ENCODE measurements at places on chromosomes 7 and 10. TPM values are rescaled to one million over a fixed set of nuclear protein-coding genes. Genes with fewer than 3 reads are reported as not detected.

CCDC3 gene
- polyA plus RNA-seq, result 13.6 TPM

C10orf67 gene
- 0.06 TPM for polyA plus RNA-seq

PLCE1 gene
- polyA plus RNA-seq, result 1.1 TPM

ZNF239 gene
- polyA plus RNA-seq, result 7.1 TPM

TMEM236 gene
- 0.15 TPM for polyA plus RNA-seq

UTF1 gene
- not detected for polyA plus RNA-seq

AKR1C4 gene
- polyA plus RNA-seq, result not detected

TLL2 gene
- polyA plus RNA-seq, result 0.22 TPM

PRPS1L1 gene
- polyA plus RNA-seq, result not detected

HOXA7 gene
- 6.2 TPM for polyA plus RNA-seq

- H3K27ac ChIP-seq, result no peak overlapping the region
- H3K36me3 ChIP-seq, result peaks cover 30% of the 10 kb centered on the region
- H3K4me1 ChIP-seq, result peaks cover 11% of the 10 kb centered on the region
- DNase-seq, result no peak
Measured at GRCh38 chr7:105619590-105619989, 38.3 kb upstream of the EFCAB10 start.

DNA sequence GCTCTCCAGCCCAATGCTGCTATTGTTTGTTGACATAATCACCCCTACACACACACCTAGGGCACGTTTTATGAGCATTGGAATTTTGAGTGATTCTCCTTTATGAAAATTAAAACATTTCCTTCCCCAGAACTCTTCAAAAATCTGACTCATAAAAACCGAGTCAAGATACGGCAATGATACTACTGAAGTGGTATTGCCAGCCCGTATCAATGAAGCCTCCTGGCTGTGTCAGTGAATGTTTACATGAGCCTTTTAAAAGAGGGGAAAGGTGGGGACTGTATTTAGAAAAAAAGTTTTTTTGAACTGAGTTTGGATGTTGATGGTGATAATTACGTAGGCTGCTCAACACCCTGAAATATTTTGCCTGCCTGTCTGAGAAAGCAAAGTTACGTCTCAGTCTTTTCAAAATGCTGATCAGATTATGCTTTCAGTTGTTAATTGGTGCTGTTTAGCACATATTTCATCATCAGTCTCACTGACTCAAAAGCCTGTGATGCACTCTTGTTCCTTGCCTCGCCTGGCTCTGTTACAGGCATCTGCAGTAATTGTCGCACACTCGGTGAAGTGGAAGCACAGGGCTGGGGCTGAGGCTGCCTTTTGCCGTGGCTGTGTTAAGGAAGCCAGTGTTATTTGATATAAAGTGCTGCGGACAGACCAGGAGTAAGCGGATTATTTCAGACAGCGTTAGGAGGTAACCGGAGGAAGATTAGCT, 157.4 kb upstream of the TCF7L2 start:
- DNase-seq, result peak; percentile 57
- no peaks in the 10 kb centered on the region for H3K27me3 ChIP-seq
- H3K27ac ChIP-seq, result no peak overlapping the region
- H3K36me3 ChIP-seq, result no peaks in the 10 kb centered on the region
- H3K4me1 ChIP-seq, result peaks cover 4% of the 10 kb centered on the region

GRCh38 chr7:146701166-146701565, 584.6 kb downstream of the CNTNAP2 start:
- no peaks in the 10 kb centered on the region for H3K4me1 ChIP-seq
- H3K4me3 ChIP-seq, result no peak overlapping the region
- DNase-seq, result no peak
- H3K27me3 ChIP-seq, result no peaks in the 10 kb centered on the region
- no peak overlapping the region for H3K27ac ChIP-seq

- no peak overlapping the region for H3K4me3 ChIP-seq
- no peak overlapping the region for H3K27ac ChIP-seq
- no peaks in the 10 kb centered on the region for H3K27me3 ChIP-seq
Measured at GRCh38 chr7:3497796-3498195, 196.7 kb downstream of the SDK1 start.

DNA sequence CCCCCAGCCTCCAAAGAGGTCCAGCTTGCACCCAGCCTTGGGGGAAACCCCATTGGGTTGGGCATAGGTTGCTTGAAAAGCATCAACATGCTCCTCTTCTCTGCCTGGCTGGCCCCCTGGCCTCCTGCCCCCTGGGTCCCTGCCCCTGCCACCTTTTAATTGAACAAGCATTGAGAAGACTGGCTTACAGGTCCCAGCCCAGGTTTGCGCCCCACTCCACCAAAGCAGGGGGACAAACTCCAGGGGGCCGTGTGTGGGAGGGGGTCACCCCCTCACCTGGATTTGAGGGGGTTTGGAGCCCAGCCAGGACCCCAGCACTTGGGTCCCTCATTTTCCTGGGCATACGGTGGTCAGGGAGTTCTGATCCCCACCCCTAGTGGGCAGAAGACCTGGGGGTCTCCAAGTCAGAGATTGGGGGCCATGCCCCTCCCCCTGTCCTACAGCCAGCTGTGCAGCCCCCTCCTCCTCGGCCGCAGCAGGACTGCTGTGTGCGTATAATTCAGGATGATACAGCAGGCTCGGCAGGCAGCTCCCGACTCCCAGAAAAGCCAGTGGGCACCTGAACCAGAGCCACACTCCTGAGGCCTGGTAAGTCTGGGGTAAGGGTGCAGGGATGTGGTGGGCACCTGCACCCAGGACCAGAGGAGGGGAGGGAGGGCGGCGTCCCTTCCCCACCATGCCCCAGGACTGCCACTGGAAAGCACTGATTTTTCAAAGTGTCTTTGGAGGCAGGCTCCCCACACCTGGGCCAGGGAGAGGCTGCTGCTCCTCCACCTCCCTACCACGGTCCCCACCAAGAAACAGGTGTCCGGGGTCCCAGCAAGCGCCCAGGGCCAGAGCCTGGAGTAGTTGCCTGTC, 1.7 kb downstream of the ELFN1 start:
- H3K4me3 ChIP-seq, result no peak overlapping the region
- no peaks in the 10 kb centered on the region for H3K27me3 ChIP-seq
- no peak overlapping the region for H3K27ac ChIP-seq
- H3K36me3 ChIP-seq, result no peaks in the 10 kb centered on the region
- DNase-seq, result peak; percentile 4

DNA sequence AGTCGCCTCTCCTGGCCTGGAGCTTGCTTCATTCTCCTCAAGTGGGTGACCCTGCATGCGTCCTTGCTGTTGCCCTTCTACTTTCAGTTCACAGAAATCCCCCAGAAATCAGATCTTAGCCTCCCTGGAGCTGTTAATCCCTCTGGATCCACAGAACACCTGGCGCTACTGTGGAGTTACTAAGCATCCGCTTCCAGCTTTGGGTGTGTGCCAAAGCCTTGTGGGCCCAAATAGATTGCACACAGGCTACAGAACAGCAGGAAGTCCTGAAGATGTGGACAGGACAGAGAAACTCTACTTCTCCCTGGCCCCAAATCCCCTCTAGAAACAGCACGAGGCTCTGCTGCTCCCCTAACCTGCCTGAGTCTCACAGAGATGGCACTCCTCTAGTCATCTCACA, 36.6 kb upstream of the PDLIM1 start:
- DNase-seq, result peak; percentile 67
- H3K27me3 ChIP-seq, result no peaks in the 10 kb centered on the region
- H3K4me3 ChIP-seq, result no peak overlapping the region
- peaks cover 25% of the 10 kb centered on the region for H3K36me3 ChIP-seq
- peaks cover 46% of the 10 kb centered on the region for H3K4me1 ChIP-seq

GRCh38 chr7:155412416-155413253, 45.3 kb upstream of the EN2 start:
- H3K36me3 ChIP-seq, result no peaks in the 10 kb centered on the region
- DNase-seq, result no peak
- no peak overlapping the region for H3K4me3 ChIP-seq
- no peak overlapping the region for H3K27ac ChIP-seq
- H3K4me1 ChIP-seq, result no peaks in the 10 kb centered on the region

DNA sequence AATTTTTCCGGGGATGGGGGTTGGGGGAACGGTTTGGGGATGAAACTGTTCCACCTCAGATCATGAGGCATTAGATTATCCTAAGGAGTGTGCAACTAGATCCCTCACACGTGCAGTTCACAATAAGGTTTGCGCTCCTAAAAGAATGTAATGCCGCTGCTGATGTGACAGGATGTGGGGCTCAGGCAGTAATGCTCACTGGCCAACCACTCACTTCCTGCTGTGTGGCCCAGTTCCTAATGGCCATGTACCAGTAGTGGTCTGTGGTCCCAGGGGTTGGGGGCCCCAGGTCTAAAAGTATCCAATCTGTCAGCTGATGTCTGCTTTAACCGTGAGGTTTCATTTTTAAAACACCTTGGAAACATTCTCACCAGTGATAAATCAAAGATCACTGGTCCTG, 2.2 kb downstream of the STN1 start:
- H3K36me3 ChIP-seq, result no peaks in the 10 kb centered on the region
- H3K4me3 ChIP-seq, result peak overlapping the region; percentile 79
- peak overlapping the region; percentile 95 for H3K27ac ChIP-seq
- peaks cover 31% of the 10 kb centered on the region for H3K4me1 ChIP-seq
- DNase-seq, result no peak

- no peaks in the 10 kb centered on the region for H3K36me3 ChIP-seq
- no peak for DNase-seq
- H3K27ac ChIP-seq, result no peak overlapping the region
- no peak overlapping the region for H3K4me3 ChIP-seq
- no peaks in the 10 kb centered on the region for H3K4me1 ChIP-seq
Measured at GRCh38 chr10:78134773-78135306, 101.2 kb downstream of the RPS24 start.

GRCh38 chr10:94416896-94417295, 14.6 kb downstream of the TBC1D12 start:
- no peak for DNase-seq
- no peaks in the 10 kb centered on the region for H3K36me3 ChIP-seq
- no peaks in the 10 kb centered on the region for H3K27me3 ChIP-seq

DNA sequence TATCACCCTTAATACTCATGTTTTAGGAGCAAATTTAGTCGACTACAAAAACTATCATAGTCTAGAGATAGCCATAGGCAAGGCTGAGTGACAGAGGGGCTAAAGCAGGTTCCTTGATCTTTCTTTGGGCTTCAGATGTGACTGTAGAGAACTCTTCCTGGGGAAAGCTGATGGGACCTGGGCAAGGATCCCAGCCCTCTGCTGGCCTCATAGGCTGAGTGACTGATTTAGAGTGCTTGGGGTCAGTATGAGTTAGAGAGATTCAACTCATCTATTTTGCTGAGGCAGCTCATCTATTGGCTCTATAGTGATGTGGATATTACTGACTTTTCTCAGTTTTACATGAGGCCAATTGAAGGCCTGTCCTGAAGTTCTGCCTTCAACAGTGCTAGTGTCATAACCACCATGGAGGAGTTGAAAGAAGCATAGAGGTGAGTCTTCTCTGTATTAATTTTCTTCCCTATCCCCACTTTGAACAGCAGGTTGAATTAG, 81.6 kb downstream of the SAMD9 start:
- H3K27me3 ChIP-seq, result no peaks in the 10 kb centered on the region
- DNase-seq, result no peak
- H3K4me3 ChIP-seq, result no peak overlapping the region

DNA sequence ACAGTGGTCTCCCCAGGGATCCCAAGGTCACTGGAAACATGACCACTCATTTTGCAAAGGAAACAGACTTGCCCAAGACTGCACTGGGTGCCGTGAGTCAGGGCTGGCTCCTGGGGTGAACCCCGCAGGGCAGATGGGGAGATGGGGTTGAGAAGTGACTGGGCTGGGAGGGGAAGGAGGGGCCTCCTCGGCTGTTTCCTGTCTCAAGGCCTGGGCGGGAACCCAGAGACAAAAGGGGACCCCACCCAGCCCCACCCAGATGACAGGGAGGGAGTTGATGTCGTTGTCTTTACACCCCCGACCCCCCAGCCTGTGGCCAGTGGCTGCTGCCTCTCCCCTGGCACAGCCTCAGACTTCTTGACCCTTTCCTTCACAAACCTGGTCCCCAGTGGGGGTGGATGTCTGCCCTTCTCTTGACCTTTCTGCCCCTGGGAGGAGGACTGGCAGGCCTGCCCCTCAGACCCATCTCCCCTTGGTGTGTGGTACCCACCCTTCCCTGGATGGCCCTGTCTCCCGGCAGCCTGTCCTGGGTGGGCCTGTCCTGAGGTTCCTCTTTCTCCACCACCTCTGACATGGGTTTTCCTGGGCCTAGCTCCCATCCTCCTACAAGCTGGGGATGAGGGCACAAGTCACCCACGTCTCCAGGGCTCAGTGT, 1.4 kb downstream of the MYO1G start:
- H3K27me3 ChIP-seq, result no peaks in the 10 kb centered on the region
- H3K4me1 ChIP-seq, result no peaks in the 10 kb centered on the region
- no peak for DNase-seq
- H3K4me3 ChIP-seq, result no peak overlapping the region
- H3K36me3 ChIP-seq, result peaks cover 31% of the 10 kb centered on the region

GRCh38 chr7:106346678-106347217, 62.0 kb upstream of the NAMPT start:
- H3K4me1 ChIP-seq, result no peaks in the 10 kb centered on the region
- no peak for DNase-seq
- H3K27me3 ChIP-seq, result no peaks in the 10 kb centered on the region
- H3K4me3 ChIP-seq, result no peak overlapping the region
- H3K27ac ChIP-seq, result no peak overlapping the region

DNA sequence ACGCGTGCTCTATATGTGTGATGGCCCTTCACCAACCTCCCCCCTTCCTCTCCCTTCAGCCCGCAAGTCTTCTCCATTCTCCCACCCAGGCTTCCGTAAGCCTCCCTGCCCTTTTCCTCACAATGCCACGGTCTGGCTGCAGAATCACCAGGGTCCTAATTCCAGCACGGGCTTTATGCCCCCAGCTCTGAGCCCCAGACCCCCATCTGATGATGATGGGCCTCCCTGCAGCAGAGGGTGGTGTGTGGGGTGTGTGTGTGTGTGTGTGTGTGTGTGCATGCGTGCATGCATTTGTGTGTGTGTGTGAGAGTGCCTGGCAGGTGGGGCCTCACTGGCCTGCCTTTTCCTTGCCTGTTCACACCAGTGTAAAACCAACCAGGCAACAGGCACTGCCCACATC, 109.9 kb downstream of the OAT start:
- no peaks in the 10 kb centered on the region for H3K27me3 ChIP-seq
- no peaks in the 10 kb centered on the region for H3K36me3 ChIP-seq
- no peak overlapping the region for H3K27ac ChIP-seq
- no peak for DNase-seq

DNA sequence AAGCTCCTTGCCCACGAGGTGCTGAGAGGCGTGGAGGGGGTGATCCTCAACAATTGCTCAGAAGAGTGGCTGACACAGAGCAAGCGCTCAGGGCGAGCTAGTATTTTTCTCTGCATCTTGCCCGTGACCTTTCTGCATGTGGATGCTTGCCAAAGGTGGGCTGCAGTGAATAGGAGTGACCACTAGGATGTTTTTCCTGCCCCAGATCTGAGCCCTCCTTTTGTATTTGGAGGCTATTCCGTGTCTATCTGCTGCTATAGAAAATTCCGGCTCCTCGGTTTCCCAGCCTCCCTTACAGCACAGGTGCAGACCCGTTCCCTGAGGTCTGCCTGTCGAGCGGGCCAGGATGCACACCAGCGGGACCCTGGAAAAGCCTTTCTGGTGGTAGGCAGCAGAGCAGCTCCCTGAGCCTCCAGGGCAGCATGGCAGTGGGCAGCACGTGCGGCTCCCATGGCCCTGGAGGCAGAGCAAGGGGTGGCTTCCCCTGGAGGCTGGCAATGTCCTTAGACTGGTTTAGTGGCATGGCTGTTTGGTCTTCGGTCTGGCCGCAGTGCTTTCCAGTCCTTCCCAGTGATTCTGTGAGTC, 145.1 kb upstream of the PCBD1 start:
- no peaks in the 10 kb centered on the region for H3K27me3 ChIP-seq
- H3K27ac ChIP-seq, result no peak overlapping the region
- H3K36me3 ChIP-seq, result no peaks in the 10 kb centered on the region
- H3K4me3 ChIP-seq, result no peak overlapping the region
- no peaks in the 10 kb centered on the region for H3K4me1 ChIP-seq

All from psoas muscle (tissue), 8 donors.